ENCODE measurements at places on chromosomes 5 and 9. TPM values are rescaled to one million over a fixed set of nuclear protein-coding genes. Genes with fewer than 3 reads are reported as not detected.

The CD72 gene
- not detected for total RNA-seq

The ADAMTS2 gene
- 0.24 TPM for total RNA-seq

The LHX6 gene
- 1.3 TPM for total RNA-seq

The OR1L4 gene
- not detected for total RNA-seq

The GALNT10 gene
- 6.2 TPM for total RNA-seq

The ST8SIA4 gene
- not detected for total RNA-seq

The AGXT2 gene
- total RNA-seq = not detected

The FAM153A gene
- total RNA-seq = not detected

The SH3GLB2 gene
- 10.5 TPM for total RNA-seq

The ATP6V0E1 gene
- total RNA-seq = 121 TPM

The AIF1L gene
- total RNA-seq = 36.5 TPM

The ADAMTSL1 gene
- total RNA-seq = not detected

The COL5A1 gene
- not detected for total RNA-seq

The SPAG8 gene
- 0.27 TPM for total RNA-seq

The PCDHGA4 gene
- total RNA-seq = 0.58 TPM

The PAEP gene
- total RNA-seq = 0.75 TPM

The TXNDC15 gene
- total RNA-seq = 49.9 TPM

The TLX3 gene
- total RNA-seq = not detected

The EIF4E1B gene
- not detected for total RNA-seq

The KIF20A gene
- 66.8 TPM for total RNA-seq

The OGN gene
- total RNA-seq = not detected

The PCDHGB3 gene
- 0.40 TPM for total RNA-seq

The CATSPER3 gene
- total RNA-seq = 0.33 TPM

The MARCHF11 gene
- total RNA-seq = not detected

Data from HepG2 (cell line).